ENCODE measurements at places on chromosomes 12 and 14.

- DNase-seq = no peak
These were observed 87.8 kb downstream of the NEDD1 start for GRCh38 chr12:96994900-96995299.

DNA sequence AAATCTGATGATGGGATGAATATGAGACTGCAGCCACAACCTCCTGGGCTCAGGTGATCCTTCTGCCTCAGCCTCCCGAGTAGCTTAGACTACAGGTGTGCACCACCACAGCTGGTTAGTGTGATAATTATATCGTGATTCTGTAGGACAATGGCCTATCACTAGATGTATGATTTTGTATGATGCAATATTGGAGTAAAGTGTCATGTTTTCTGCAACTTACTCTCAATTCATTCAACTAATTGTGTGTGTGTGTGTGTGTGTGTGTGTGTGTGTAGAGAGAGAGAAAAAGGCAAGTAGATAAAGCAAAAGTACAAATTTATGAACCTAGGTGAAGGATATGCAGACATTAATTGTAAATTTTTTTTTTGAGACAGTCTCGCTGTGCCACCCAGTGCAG lies 10.7 kb downstream of the RAD52 start:
- no peak for DNase-seq

GRCh38 chr12:108690542-108691174 lies 40.7 kb downstream of the CORO1C start:
- DNase-seq = no peak

DNA sequence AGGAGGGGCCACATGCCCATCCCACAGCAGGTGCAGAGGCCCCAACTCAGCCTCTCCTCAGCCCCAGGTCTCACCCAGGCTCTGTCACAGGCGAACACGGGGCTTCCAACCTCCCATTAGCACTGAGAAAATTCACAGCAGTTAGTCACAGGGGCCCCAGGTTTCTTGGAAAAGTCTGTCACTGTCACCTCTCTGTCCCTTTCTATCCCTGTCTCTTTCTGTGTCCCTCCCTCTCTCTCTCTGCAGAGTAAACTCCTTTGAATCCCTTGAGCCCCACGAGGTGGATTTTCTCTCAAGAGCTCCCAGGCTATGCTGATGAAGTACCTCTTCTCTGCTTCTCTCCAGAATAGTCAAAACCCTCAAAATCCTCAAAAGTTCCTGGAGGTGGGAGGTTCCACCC lies 14.0 kb upstream of the ENDOU start:
- DNase-seq = no peak

GRCh38 chr12:53970451-53970850 lies 2.5 kb upstream of the HOXC11 start:
- DNase-seq = no peak
